ENCODE measurements at places on chromosomes 5 and 9.

DNA sequence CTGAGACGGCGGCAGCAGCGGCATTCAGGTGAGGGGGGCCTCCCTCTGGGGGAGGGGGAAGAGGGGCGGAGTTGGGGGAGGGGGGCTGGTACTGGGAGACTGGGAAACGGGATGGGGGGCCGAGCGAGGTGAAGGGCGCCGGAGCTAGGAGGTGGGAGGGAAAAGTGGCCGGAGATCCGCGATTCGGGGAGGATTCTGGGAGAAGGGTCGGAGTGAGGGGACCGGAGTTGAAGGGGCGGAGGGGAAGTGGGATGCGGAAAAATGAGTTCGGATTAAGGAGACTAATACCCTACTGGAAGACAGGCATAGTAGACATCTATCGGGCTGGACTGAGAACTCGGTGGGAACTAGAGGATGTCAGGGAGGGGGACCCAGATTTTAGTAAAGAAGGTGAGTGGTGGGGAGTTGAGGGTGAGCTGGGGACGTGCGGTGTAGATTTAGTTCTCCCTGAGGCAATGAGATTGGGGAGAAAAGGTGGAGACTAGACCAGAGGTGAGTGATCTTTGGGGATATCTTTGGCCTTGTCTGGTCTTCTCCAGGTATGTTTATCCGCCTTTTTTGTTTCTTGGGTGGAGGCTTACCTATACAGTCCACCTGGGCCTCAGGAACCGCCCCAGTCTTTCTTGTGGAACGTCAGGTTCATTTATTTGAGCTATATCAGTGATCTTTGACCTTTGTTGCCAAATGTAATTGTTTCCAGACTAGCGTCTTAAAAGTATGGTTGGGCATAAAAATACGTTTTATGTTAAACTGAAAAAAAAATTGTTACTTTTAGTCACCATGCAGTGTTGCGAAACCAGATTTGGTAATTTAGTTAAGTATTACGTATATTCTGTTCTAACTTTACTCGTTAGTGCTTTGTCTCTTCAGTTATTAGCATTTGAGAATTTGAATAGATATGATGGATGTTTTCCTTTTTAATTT, 632 bp downstream of the UBAP1 start:
- DNase-seq: no peak

- no peak for DNase-seq
These were observed 129.8 kb upstream of the IL12B start for GRCh38 chr5:159459951-159460538.

DNA sequence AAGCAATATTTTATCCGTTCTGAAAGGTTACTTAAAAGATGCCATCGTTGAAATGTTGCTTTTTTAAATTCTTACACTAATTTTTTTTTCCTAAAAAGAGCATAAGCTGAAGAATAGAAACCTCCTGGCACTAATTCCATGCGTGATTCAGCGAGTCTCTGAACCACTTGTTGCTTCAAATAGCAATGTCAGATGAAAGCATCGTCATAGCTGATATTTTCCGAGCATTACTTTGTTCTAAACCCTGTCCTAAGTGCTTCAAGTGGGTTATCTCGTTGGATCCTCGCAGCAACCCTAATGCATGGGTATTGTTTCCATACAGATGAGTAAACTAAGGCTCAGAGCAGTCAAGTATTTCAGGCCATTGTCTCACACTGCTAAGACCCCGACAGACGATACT, 79.7 kb downstream of the CDH6 start:
- DNase-seq: no peak

- no peak for DNase-seq
These were observed 74.5 kb downstream of the MRPS27 start for GRCh38 chr5:72245546-72245945.

- DNase-seq: no peak
These were observed 161.5 kb upstream of the PHYKPL start for GRCh38 chr5:178394074-178394473.

- no peak for DNase-seq
These were observed 115.8 kb downstream of the MTX3 start for GRCh38 chr5:79875230-79875629.

DNA sequence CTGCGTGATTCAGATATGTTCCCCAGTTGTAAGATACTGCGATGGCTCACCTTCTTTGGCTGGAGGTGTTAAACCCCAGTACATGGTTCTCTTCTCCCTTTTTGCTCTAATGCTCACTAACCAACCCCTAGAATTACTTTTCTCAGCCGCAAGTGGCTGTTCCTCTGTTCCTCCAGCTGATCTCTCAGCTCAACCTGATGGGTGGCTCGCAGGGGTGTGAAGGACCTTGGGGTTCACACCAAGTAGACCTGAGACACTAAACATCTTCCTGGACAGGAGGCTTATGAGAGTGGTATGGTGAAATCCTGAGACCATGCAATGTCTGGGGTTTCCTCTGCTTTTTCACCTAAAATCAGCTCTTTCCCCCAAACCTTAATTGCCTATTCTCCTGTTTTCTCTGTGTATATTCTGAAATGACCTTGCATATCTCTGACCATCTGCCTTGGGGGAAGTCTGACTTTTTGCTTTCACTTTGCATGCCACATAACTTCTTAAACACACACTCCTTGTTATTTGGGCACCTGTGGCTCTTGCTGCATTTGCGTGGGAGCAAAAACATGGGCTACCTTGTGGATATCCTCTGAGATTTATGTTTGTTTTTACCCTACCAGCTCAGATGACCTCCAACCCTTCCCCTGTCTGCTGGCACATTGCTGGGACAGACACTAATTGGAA, 15.9 kb upstream of the IFNA14 start:
- no peak for DNase-seq

GRCh38 chr9:72773570-72773969, 179.3 kb downstream of the ALDH1A1 start:
- no peak for DNase-seq

- no peak for DNase-seq
These were observed 483.6 kb downstream of the GADD45G start for GRCh38 chr9:90088434-90088833.

GRCh38 chr5:41995193-41995592, 70.1 kb downstream of the FBXO4 start:
- no peak for DNase-seq

DNA sequence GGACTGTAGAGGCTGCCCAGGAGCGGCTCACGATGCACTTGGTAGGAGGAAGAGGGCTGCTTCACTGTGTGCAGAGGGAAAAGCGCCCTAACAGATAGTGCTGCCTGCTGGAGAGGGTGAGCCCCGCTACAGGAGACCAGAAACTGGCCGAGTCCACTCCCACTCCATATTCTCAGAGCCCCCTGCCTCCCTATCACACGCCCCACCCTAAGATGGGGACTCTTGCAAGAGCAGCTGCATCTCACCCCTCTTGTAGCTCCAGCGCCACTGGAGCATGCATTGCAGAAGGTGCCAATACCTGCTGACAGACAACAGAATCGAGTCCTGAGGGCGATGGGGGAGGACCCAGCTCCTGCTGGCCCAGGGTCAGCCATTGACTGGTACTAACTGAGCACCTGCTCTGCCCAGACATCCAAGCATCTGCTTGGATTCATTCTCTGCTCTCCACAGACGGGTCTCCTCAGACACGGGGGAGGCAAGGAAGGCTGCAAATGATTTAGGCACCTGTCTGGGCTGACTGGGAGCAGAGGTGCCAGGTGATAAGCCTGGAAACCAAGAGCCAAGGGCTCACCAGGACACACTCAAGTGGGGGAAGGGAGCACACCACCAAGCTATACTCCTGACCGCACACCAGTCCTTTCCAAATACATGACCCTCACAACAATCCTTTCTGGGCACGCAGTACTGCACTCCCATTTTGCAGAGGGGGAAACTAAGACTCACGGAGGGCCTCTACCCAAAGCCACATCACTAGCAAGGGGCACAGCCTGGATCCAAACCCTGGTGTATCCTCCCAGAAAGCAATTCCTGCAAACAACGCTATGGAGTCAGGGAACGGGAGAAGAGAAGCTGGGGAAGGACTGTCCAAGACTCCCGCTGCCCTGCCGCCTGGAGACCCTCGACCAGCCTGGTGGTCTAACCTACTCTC, 1.6 kb downstream of the BICD2 start:
- no peak for DNase-seq

DNA sequence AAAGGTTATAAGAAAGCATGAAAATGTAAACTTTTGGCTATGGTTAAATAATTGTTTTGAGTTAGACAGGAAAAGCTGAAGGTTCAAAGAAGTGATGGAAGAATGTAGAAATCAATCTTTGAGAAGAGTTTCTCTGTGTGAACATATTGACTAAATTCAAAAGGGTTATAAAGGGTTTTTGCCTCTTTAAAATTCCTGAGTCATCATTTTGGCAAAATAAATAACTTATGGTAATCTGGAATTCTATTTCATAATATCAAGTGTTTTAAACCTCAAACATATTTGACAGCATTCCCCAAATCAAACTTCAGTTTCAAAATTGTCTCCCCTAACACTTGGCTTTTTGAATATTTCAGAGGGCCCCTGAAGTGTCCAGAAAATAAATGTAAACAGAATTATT, 60.6 kb upstream of the SPINK5 start:
- DNase-seq: no peak
